ENCODE measurements at places on chromosomes 5 and 9. TPM values are rescaled to one million over a fixed set of nuclear protein-coding genes. Genes with fewer than 3 reads are reported as not detected.

The SLC4A9 gene
- total RNA-seq: not detected

The RC3H2 gene
- 30.4 TPM for total RNA-seq

The PALM2AKAP2 gene
- not detected for total RNA-seq

The PCDHA9 gene
- not detected for total RNA-seq

The CCDC183 gene
- not detected for total RNA-seq

The PAPPA gene
- not detected for total RNA-seq
